ENCODE measurements at places on chromosomes 5 and 9. TPM values are rescaled to one million over a fixed set of nuclear protein-coding genes. Genes with fewer than 3 reads are reported as not detected.

DNA sequence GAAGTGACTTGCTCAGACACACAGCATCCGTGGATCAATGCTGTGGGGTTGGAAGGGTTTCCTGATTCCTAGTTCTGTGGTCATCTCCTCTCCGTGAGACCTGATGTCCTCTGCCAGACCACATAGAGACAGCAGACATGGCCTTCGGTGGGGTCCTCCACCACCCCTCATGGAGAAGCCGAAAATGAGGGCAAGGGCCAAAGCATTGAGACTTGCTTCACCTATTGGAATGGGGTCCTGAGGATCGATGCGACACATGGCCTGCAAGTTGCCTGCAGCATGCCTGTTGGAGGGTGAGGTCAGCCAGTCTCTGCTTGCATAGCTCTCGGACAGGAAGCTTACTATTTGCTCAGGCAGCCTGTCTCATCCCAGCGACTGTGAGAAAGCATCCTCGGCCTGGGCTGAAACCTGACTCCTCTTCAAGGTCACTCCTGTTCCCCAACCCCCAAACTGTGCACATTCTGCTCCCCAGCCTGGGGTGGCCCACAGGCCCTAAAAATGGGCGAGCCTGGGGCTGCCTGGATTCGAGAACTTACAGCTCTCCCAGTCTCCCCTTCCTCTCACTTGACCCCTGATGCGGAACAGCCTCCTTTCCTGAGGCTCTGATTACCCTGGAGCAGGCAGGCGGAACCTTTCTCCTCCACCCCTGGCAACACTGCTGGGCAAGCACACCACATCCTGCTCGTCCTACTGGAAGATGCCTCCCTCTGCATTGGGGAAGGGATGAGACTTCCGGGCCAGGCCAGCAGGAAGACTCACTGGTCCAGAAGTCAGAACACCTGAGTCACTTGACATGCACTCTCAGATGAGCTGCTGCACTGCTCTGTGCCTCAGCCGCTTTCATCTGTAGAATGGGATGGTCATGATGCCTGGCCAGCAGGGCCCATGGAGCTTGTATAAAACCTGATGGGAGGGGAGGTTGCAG is 186.9 kb downstream of the RGS3 start:
- DNase-seq, result no peak

GRCh38 chr9:30362373-30362772 is 2022.1 kb upstream of the ACO1 start:
- DNase-seq, result no peak

GRCh38 chr5:7426284-7426683 is 30.3 kb downstream of the ADCY2 start:
- DNase-seq, result no peak

GRCh38 chr5:144093400-144093799 is 77.1 kb downstream of the YIPF5 start:
- no peak for DNase-seq

DNA sequence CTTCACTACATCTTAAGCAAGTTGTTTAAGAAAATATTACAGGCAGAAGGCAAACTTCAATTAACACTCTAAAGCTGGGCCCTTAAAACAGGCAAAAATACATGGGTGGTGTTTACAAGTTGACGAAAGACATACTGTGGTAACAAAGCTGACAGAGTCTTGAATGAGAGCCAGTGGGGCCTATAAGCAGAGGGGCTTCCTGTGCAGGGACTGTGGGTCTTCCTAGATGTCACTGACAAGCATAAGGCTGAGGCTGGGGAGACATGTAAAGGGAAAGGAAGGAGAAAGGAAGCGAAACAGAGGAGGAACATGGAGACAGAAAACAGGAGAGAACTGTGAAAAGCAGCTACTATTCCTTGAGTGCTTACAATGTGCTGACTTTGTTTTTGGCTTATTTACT is 308.0 kb upstream of the RPS23 start:
- no peak for DNase-seq

GRCh38 chr5:180974612-180975315 is 13.9 kb upstream of the BTNL3 start:
- DNase-seq, result no peak

DNA sequence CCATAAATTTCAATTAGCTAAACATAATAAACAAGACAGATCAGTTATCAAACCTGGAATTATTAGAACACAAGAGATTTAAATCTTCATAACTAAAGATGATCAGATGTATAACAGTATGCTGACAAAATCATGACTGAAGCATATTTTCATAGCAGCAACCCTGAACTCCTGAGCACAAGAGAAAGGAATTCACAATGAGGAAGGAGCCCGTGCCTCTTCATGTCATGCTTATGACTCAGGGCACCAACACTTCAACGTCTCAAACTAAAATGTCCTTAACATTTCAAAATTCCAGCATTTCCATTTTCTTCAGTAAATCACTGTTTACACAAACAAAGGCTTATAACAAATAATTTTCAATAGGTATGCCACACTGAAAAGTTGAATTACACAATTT is 6.7 kb downstream of the AP3B1 start:
- DNase-seq, result no peak

GRCh38 chr9:132946631-132947295 is 2.3 kb upstream of the TSC1 start:
- DNase-seq, result no peak

DNA sequence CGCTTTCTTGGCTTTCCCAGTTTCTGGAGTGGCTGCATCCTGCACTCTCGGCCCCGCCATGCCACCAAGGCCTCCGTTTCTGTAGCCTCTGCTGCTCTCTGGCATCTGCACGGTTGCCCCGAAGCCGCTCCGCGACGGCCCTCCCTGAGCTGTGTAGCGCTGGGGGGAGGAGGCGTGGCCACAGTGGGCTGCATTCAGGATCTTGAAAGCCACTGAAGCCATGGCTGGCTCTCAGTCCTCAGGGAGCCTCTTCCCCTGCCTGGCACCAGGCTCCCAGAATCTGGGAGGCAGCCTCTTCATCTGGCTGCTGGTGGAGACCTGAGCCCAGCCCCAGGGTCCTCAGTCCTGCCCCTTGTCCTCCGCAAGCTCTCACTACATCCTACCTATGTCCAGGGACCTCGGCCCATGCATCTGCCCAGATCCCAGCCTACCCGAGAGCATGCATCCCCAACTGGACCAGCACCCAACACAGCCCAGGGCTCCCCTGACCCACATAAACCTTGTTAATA is 25.1 kb downstream of the PAEP start:
- DNase-seq, result no peak

DNA sequence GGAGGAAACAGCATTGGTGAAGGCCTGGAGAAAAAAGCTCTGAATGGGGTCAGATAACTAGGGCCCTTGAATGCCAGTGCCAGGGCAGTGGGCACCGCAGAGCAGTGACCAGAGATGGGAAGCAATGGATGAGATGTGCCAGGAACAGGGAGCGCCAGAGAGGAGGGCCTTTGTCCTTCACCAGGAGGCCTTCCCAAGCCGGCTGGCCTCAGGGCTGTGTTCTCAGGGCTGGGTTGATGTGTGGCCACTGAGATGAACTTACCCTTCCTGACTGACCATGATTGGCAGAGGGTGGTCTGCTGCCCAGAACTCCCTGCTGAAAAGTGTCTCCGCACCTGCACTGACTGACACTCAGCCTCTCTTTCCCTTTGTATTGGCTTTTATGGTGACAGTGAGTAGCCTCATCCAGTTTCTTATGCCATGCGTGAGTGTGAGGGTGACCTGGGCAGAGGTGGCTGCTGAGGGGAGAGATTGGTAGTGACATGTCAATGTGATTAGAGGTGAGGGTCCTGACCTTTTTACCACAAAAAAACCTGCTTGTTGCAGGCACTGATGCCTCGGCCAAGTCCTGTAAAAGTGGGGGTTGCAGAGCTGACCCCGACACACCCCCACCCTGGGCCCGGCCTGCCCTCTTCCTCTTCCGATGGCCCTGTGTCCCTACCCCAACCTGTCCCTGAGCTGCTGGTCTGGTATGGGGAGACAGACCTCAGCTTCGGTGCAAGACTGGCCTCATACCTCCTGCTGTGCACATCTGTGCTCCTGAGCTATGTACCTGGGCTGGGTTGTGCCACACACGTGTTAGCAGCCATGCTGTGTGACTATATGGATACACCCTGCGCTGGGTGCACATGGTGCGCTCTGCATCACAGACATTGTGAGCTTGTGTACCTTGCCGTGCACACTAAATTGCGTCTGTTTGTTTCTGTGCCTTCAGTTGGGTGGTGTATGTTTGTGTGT is 57.1 kb upstream of the PSD2 start:
- DNase-seq, result no peak

GRCh38 chr5:135883441-135883840 is 12.2 kb downstream of the IL9 start:
- peak; percentile 37 for DNase-seq

- no peak for DNase-seq
Observed at GRCh38 chr5:129652349-129653056, 95.4 kb upstream of the MINAR2 start.

GRCh38 chr5:36889264-36889663 is 12.7 kb downstream of the NIPBL start:
- DNase-seq, result no peak

DNA sequence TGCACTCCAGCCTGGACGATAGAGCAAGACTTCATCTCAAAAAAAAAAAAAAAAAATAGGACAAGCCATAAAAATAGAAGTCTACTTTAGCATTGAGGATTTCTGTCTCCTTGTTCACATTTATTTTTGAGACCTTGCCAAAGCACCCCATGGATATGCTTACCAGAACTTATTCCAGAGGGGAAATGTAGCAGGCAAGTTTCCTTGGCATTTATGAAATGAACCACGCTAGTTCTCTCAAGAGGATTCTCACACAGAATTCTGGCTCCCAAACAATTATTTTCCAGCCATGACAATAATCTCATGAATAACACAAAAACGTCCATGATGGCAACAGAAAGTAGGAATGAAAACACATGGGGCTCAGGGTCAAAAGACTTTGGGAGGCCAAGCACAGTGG is 23.4 kb upstream of the GPX8 start:
- no peak for DNase-seq

DNA sequence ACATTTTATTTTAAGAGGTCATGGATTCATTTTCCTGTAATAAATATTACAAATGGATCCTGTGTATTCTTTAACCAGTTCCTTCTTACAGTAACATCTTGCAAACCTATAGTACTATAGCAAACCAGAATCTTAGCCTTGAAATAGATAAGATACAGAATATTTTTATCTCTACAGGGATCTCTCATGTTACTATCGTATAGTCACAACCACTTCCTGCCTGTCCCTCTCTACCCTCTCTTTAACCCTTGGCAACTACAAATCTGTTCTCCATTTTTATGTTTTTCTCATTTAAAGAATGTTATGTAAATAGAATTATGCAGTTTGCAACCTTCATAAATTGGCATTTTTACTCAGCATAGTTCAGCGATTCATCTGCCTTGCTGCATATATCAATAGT is 454.0 kb downstream of the DIRAS2 start:
- DNase-seq, result no peak

DNA sequence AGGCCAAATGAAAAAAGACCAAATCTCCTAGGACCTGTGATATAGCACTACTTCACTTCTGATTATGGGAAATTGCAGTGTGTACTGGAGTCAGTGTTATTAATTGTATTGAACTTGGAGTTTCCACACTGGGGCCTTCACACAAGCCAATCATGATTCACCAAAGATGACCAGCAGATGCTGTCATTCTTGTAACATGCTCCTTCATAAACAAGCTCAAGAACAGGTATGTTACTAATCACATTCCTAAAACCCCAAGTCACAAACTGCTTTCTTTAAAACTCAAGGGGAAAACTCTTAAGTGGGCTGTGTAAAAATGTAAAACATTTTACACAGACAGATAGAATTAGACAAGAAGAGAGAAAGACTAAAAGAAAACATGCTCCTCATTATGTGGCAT is 5.6 kb downstream of the KLHL3 start:
- no peak for DNase-seq

GRCh38 chr5:113197456-113198200 is 221.0 kb downstream of the DCP2 start:
- DNase-seq, result peak; percentile 21

GRCh38 chr5:39379693-39380092 is 15.4 kb upstream of the C9 start:
- no peak for DNase-seq

GRCh38 chr5:151614565-151614964 is 23.4 kb upstream of the FAT2 start:
- DNase-seq, result no peak

DNA sequence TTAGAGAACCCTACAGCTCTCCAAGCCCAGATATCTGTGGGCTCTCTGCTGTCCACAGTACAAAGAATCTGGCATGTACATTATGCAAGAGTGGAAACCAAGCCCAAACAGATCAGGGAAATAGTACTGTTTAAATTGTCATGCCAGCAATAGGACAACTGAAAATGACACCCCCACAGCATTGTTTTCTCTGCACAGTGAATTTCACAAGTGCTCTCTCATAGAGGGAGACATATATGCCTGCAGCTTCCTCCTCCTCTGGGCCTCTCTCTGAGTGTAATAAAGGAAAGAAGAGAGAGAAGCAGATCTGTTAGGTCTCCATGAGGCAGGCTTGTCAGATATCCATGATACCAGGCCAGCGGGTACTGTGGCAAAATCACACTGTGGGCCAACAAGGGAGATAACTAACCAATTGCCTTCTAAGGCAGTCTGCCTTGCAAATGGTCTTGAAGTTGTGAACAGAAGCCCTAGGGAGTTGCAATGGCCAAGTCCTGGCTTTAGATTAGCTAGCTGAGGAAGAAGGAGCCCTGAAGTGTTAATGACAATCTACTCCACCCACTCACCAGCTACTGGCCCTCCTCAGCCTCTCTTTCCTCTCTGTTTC is 54.4 kb upstream of the JMY start:
- no peak for DNase-seq

- no peak for DNase-seq
Observed at GRCh38 chr9:70569070-70569772, 154.8 kb upstream of the KLF9 start.

- DNase-seq, result no peak
Observed at GRCh38 chr5:168808051-168808616, 229.0 kb upstream of the PANK3 start.

- no peak for DNase-seq
Observed at GRCh38 chr9:74391816-74392215, 105.3 kb upstream of the RORB start.

- no peak for DNase-seq
Observed at GRCh38 chr5:116583085-116583861, 8.7 kb upstream of the SEMA6A start.

GRCh38 chr9:136729926-136730325 is 12.8 kb downstream of the LCN10 start:
- DNase-seq, result no peak

SPINK6 gene
- not detected for total RNA-seq

ZDHHC12 gene
- 30.3 TPM for total RNA-seq

GABRB2 gene
- not detected for total RNA-seq

CRB2 gene
- 1.2 TPM for total RNA-seq

NUDCD2 gene
- 76.9 TPM for total RNA-seq

TRPM3 gene
- not detected for total RNA-seq

DAB2 gene
- 27.6 TPM for total RNA-seq

EGFL7 gene
- 213 TPM for total RNA-seq

NACC2 gene
- total RNA-seq, result 25.1 TPM

RETREG1 gene
- total RNA-seq, result 0.20 TPM

LCN1 gene
- not detected for total RNA-seq

ELAVL2 gene
- not detected for total RNA-seq

PRUNE2 gene
- 0.07 TPM for total RNA-seq

FAM221B gene
- total RNA-seq, result not detected

TMEM232 gene
- 0.54 TPM for total RNA-seq

GPRIN1 gene
- total RNA-seq, result 10.7 TPM

TMOD1 gene
- 34.7 TPM for total RNA-seq
